Hindlimb muscle (tissue), 1 donor: ENCODE measurements at places on chromosomes 3 and 15. TPM values are rescaled to one million over a fixed set of nuclear protein-coding genes. Genes with fewer than 3 reads are reported as not detected.

KNG1 gene
- polyA plus RNA-seq: 0.06 TPM

ITIH1 gene
- polyA plus RNA-seq: 0.13 TPM

DNA sequence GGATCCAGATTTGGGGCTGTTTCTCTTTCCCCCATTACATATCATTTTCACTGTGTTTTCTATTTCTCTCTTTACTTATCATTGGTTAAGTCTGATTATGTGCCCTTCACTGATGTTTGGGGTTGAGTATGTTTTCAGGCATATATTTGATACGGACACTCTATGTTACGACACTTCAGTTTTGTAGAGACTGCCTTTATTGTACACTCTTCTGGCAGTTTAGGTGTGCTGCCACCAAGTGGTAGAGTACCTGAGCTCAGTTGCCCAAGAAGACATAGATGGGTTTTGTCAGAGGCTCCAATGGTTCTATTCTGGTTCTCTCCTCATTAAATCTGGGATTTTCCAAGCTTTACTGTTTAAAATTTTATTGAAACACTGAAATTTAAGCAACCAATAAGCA is 255.0 kb upstream of the ROPN1 start:
- DNase-seq: no peak

DNA sequence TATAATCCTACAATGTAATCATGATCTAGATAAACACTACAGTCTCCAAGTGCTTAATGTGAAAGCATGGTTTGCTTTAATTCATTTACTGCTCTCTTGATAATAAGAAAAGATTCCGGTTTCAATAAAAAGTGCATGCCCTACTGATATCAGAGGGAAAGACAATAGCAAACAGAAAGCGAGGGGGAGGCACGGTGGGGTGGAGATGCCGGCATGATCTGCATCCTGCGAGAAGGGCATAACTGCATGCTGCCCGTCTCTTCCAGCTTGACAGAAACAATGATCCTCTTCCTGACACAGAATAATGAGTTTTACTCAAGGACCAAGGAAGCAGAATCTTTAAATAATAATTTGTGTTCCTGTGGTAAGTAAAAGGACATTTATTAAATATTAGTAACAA is 51.7 kb downstream of the GOLIM4 start:
- DNase-seq: no peak

DNA sequence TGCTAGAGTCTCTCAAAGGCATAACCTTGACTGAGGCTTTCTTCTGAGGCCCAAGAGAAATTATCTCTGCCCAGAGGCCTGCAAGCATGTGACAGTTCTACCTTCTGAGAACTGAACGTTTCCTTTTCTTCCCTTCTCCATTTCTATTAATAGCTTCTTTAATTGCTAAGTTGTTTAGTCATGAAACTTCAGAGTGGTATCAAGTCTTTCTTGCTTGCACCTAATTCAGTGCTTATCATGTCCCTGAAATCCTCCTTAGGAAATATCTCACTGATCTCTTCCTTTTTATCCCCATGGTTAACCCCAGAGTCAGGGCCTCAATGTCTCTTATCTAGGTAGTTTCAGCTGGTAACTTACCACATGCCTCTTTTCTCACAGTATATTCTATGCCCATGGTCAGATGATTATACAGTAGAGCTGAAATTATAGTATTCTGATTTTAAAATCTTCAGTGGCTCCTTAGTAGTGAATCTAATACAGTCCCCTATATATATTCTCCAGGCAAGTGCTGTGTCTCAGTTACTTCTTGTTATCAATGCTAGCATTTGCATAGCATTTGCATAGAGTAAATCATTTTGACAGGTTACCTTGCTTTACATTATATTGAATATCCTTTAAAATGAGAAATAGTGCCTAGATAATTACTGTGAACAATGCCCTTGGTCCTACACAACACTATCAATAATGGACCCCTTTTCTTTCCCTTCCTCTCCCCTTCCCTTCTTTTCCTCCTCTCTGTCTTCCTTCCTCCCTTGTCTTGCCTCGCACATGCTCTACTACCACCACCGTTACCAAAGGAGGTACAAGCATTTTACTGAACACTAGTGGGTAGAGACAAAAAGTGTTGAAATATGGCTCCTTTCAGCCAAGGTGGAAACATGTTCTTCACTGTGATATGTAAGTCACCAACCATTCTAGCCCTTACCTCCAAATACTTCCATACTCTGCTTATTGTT is 33.0 kb downstream of the KBTBD8 start:
- DNase-seq: no peak

DNA sequence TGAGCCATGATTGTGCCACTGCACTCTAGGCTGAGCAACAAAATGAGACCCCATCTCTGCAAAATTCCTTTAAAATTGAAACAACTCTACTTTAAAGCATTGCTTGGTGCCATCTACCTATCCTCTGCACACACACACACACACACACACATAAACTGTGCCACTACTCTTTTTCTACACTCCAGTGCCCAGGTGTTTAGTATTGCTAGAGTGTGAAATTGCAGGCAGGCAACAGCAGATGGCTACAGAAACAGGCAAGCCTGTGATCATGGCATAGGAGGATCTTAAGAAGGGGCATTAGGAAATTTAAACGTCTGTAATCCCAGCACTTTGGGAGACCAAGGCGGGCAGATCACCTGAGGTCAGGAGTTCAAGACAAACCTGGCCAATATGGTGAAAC is 39.0 kb downstream of the SIDT1 start:
- no peak for DNase-seq

DNA sequence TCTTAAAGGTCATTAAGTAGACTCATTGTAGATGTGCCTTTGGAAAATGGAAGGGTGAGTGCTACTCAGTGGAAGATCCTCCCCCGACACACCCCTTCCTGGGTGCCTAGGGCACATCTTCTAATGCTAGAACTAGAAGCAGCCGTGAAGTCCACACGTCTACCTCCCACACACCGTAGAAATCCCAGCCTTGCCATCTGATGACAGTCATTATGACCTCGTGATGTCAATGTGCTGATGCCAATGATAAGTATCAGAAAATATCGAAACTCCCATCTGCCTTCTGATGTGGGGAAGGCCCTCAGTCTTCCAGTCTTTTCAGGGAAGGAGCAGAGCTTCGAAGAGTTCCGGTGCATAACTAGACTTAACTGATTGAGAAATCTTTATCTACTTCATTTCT is 282.1 kb upstream of the ROPN1 start:
- DNase-seq: no peak
